ENCODE measurements at places on chromosomes 5 and 9.

DNA sequence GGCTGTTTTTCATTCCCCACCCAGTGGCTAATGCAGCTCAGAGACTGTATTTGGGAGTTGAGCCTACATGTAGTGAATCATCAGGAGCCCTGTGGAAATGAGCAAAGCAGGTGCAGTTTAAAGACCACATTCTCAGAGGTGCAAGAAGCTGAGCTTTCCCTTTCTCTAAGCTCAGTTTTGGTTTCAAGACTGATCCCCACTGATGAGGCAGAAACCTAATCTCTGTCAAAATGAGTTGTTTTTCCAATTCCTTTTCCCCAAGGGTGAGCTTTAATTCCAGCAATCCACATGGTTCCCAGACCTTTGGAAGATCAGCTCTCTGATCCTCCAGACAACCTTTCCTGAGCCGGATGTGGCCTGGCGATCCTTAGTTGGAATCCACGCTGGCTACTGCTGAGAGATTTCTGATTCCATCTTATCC is 420.5 kb downstream of the EBF1 start:
- no peak for DNase-seq

GRCh38 chr5:170070556-170071412 is 34.9 kb upstream of the FOXI1 start:
- DNase-seq = peak; percentile 4

- no peak for DNase-seq
These were observed 1587.7 kb upstream of the ACO1 start for GRCh38 chr9:30796764-30797163.

- no peak for DNase-seq
These were observed 980 bp downstream of the CCNO start for GRCh38 chr5:55232271-55232984.

GRCh38 chr9:86909388-86909787 is 37.9 kb downstream of the GAS1 start:
- no peak for DNase-seq

GRCh38 chr5:73542020-73542419 is 23.4 kb downstream of the ANKRA2 start:
- DNase-seq = no peak
